ENCODE measurements at places on chromosomes 2 and 18.
A peak's percentile ranks its signal among the peaks of the same experiment; 100 is the strongest.

DNA sequence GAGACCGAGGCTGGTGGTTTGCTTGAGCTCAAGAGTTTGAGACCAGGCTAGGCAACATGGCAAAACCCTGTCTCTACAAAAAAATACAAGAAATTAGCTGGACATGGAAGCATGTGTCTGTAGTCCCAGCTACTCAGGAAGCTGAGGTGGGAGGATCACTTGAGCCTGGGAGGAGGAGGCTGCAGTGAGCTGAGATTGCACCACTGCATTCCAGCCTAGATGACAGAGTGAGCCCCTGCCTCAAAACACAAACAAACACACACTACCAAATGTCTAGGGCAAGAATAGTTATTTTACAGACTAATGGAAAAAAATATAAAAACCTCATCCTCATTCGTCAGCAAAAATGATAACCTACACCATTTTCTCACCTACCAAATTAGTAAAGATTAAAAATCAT is 15.3 kb downstream of the BUB1 start:
- DNase-seq = no peak

- DNase-seq = no peak
These were observed 34.3 kb downstream of the GALM start for GRCh38 chr2:38700113-38700785.

DNA sequence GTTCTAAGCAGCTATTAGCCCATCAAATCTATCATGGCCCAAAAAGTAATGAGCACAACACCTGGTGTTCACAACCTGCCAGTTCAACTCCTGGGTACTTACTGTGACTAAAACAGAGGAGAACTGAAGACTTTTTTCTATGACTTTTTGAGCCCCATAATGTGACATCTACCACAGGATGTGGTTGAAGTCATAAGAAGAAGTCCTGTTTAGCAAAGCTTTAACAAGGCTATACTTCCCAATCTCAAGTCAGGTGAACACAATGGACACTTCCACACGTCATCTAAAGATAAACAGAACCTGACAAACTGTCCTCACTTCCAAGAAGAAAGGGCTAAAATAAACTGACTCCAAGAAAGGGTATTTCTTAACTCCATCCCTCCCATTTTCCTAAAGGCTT is 138.8 kb downstream of the ATAD2B start:
- DNase-seq = no peak

- DNase-seq = no peak
These were observed 221.1 kb downstream of the INSIG2 start for GRCh38 chr2:118309257-118309945.

GRCh38 chr2:182625814-182626213 is 90.2 kb upstream of the DNAJC10 start:
- DNase-seq = peak; percentile 36

DNA sequence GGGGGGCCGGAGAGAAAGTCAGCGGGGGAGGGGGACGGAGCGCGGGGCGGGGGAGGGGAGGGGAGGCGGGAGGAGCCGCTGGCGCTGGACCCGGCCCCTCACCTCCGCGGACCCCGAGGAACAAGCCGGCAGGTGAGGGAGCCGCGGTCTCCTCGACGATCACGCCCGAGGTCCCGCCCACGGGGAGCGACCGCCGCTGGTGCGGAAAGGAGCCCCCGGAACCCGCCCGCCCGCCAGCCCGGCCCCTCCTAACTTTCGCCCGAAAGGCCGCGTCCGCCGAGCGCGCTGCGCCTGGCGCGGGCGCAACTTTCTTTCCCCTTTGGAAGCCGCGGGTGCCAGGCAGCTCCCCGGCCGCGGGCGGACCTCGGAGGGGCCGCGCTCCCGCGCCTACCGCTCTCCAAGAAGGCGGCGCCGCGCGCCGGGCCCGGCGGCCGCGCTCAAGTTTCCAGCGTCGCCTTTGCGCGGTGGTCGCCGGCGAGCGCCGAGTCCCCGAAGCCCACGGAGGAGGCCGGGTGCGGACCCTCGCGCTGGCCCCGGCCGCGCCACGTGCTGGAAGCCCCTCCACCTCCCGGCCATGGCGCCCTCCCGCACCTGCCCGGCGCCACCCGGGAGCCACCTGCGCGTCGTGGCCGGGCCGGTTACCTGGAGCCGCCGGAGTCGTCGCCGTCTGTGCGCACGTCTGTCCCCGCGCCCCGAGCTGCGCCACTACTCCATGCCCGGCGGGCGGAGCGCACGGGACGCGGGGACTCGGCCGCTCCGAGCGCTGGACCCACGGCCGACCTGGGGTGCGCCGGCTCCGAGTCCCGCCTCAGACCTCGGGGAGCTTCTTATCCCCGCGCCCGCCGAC is at the start of gene ALKAL2:
Gene ALKAL2 (minus strand): TSS at position 181 of the 847 bp plus-strand sequence. CDS start 256 bp downstream, outside the sequence.
- no peak for DNase-seq

- DNase-seq = no peak
These were observed 159.2 kb upstream of the ID2 start for GRCh38 chr2:8522687-8523086.

GRCh38 chr2:9364373-9364772 is 59.0 kb downstream of the ITGB1BP1 start:
- DNase-seq = no peak

DNA sequence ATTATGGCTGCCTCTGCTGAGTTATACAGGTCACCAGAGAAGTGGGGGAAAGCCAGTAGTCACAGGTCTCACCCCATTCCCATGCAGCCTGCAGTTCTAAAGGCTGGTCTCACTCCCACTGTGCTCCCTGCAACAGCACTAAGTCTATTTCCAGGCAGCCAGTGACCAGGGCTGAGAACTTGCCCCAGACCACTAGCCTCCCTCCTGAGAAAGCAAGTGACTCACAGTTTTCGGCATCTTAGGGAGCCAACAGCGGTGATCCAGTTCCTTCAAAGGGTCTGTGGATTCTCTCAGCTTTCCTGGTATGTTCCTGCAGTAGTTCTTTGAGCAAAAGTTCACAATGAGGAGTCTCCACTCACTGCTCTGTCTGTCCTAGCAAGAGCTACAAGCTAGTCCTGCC is 329.6 kb upstream of the MAP2 start:
- DNase-seq = no peak

- DNase-seq = no peak
These were observed 205.5 kb downstream of the BCL2 start for GRCh38 chr18:63113899-63114565.

DNA sequence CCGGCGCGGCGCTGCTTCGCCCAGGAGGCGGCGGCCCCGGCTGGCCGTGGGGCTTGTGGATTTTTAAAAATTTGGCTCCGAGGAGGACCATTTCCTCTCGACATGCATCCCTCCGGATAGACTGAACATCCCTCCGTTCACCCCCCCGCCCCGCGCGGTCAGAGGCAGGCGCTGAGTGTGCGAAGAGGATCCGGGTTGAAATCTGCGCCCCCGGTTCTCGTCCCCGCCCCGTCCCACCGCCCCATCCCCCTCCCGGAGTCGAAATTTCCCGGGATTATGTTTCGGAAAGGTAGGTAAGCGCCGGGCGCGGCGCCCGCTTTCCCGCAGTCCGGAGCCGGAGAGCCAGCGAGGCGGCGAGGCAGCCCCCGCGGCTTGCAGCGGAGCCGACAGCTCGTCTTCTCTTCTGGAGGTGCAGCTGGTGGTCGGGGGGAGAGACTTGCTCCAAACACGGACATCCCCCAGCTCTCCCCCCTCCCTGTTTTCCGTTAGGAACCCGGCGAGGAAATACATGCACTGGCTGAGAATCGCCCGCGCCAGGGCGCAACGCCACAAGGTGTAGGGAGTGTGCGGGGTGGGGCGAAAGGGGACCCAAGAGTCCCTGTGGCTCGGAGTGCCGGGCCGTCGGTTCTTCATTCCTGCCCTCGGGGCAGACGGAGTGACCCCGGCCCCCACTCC is at the start of gene PRKCE:
Gene PRKCE (plus strand): TSS at position 261 of the 675 bp plus-strand sequence.
- DNase-seq = peak; percentile 56

DNA sequence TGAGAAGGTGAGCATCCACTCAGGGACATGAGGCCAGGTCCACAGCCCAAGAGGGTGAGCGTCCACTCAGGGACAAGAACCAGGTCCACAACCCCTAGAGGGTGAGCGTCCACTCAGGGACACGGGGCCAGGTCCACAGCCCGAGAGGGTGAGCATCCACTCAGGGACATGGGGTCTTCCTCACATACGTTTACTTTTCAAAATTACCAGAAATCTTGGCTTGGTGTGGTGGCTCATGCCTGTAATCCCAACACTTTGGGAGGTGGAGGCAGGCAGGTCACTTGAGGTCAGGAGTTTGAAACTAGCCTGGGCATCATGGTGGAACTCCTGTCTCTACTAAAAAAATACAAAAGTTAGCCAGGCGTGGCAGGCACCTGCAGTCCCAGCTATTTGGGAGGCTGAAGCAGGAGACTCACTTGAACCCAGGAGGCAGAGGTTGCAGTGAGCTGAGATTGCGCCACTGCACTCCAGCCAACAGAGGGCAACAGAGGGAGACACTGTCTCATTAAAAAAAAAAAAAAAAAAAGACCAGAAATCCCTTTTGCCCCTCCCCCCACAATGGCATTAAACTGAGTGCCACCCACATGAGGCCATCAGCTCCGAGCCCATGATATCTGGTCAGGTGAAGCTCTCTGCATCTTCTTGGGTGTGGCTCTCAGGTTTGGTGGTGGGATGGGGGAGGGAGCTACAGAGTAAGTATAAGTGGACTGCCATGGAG is 9.0 kb upstream of the MBP start:
- DNase-seq = no peak

DNA sequence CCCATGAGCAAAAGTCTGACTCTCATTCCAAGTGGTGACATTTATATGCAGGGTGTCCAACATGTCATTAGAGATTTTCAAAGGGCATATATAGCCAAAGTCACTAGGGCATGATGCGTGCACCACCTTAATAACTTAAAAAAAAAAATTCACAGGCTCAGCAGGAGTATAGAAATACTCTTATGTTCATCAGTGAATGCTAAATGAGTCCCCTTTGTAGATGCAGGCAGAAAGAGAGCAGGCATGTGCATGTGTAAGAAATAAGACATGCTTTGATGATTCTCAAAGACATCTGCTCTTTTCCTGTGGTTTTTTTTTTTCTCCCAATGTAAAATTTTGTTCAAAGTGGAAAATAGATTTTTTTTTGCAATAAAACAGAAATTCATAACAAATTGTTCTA is 112.3 kb upstream of the AQP4 start:
- DNase-seq = no peak

DNA sequence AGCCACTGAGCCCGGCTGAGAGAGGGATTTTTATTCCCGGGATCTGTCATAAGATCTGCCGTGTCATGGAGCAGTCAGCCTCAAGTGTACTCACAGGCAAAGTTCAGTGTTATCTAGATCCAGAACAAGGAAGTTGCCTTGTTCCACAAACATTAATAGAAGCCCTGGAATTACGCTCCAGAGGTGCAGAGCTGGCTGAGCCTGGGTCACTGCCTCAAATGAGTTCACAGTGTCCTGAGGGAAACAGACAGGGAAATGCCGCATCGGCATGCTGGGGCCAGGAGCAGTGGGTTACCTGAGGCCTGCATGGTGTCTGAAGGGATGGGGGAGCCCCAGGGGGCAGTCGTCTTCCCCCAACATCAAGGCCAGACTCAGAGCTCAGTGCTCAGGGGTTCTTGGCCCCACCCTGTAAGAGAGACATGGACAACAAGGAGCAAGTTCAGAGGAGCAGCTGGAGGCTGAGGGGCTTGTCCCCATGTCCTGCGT is 42.7 kb upstream of the ODC1 start:
- DNase-seq = no peak

- no peak for DNase-seq
These were observed 200.3 kb upstream of the ID2 start for GRCh38 chr2:8481463-8482009.

All from brain (organoid and tissue), 16 donors.